ENCODE measurements at places on chromosomes 7 and 10.

GRCh38 chr10:104252368-104252767, 2.3 kb upstream of the GSTO1 start:
- no peak for DNase-seq

DNA sequence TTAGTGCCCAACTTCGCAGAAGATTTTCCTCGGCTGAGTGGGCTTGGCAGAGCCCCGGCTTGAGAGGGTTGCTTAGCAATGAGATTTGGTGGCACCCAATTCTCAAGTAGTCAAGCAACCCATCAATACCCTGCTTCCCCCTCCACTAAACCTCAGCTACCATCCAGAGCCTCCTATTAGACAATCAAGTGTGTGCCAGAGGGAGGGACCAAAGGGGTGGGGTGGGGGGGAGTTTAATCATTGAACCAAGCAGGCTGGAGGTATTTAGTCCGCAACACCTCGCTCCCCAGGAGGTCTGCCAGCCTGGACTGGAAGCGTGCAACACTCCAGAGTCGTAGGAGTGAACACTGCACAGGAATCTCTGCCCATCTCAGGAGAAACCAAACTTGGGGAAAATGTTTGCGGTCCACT, at the start of gene HKDC1:
HKDC1 (plus strand) TSS at position 292 of the 411 bp plus-strand sequence; CDS start at position 396, 104 bp downstream.
- DNase-seq, result no peak

- DNase-seq, result no peak
Observed at GRCh38 chr7:40827222-40828085, 692.6 kb downstream of the SUGCT start.

DNA sequence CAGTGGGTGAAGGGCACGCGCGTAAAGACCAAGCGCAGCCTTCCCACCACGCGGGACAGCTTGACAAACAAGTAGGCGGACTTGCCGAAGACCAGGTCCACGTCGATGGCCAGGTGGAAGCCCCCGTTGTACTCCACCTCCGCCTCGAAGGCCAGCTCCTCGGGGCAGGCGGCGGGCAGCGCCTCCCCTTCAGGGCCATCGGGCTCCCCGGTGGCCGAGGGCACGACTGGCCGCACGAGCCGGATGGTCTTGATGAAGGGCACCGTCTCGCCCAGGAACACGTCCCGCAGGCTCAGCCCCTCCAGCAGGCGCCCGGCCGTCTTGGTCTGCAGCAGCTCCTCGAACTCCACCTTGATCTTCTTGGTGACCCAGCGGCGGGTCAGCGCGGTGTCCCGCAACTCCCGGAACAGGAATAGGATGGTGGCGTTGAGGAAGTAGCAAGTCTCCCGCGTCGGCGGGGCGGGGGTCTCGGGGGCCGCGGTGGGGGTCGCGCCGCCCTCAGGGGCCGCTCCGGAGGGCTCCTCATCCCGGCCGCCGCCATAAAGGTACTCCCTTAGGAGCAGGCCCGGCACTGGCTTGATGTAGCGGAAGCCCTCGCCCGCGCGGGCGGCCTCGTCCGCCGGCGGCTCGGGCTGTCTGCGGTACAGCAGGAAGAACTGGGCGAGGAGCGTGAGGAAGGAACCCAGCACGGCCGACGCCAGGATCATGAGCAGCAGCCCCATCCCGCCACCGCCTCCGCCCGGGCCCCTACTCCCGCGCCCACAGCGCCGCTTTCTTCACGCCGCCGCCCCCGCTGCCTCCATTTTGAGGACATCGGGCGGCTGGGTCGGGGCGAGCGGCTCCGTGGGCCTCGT, 507 bp downstream of the PDZD8 start:
- peak; percentile 5 for DNase-seq

DNA sequence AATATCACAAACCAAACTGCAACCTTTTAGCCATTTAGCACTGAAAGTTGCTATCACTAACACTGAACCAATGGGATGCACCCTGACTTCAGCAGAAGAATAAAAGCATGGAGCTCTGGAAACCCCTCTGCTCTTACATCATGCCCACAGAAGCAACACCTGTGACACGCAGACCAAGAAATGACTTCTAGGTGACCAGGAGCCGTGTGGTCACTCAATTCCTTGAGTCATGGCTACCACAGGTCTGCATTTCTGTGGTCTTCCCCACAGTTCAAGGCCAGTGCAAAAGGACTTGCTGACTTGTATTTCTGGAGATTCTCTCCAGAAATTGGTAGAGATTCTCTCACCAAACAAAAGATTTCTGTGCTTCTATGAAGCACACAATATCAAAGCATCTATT, 38.3 kb downstream of the NRCAM start:
- no peak for DNase-seq

GRCh38 chr10:32084185-32084851, 28.1 kb upstream of the KIF5B start:
- DNase-seq, result no peak

- DNase-seq, result no peak
Observed at GRCh38 chr7:131354390-131354789, 26.7 kb downstream of the MKLN1 start.

DNA sequence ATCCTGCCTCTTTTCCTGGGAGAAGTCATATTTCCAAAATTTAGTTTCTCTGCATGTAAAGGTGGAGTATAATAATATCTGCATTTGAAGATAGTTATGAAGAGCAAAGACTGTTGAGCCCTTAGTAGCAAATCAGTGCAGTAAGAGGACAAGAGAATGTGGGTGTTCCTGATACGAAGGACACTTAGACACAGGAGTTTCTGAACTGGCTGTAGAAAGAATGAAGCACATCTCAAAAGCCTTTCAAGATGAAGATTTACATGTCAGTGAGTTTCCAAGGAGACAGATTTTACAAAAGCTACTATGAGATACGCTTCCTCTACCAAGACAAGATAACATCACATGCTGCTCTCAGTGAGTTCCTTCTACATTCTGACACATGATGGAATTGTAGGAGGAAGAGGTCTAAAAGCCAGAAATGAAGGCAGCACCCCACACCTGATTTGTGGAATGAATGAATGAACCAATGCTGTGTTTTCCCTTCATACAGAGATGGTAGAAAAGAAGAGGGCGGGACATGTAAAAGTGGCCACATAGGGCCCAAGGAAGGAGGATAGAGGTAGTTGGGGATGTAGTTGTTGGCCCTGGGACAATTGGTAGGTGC, 173.6 kb upstream of the PDE1C start:
- no peak for DNase-seq

- DNase-seq, result no peak
Observed at GRCh38 chr7:104857458-104858425, 156.3 kb upstream of the KMT2E start.

- no peak for DNase-seq
Observed at GRCh38 chr7:55191926-55192692, 173.0 kb upstream of the LANCL2 start.

- no peak for DNase-seq
Observed at GRCh38 chr7:1022801-1023465, 21.4 kb upstream of the GPR146 start.

GRCh38 chr7:35725280-35725680, 30.3 kb upstream of the HERPUD2 start:
- peak; percentile 63 for DNase-seq

DNA sequence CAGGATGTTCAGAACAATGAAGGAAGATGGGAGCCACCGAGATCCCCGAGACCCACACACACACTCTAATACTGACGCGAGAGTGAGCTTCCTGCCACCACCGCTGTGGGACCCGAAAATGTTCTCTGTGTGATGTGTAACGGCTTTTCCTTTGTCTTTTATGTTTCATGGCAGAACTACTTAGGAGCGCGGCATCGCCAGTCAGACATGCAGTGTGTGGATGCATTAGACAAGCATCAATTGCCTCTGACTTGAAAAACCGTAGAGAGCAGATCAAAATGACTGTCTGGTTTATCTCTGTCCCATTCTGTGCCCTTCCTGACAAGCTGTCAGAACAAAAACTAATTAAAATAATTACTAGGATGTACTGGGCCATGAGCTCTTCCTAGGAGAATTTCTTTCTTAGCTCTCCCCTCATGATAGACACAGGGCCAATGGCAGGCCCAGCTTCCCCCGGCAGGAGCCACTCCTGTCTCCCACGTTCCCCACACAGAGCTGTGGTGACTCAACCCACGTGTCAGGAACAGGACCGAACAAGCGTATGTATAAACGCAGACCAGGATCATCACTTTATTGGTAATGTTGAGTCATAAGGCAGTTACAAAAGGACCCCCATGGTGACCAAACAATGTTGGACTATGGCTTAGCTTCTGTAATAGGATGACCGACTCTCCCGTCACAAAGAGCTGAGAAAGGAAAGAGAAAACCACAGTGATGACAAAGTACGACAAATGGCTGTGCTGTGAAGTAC, 705.0 kb downstream of the PARD3 start:
- DNase-seq, result no peak

DNA sequence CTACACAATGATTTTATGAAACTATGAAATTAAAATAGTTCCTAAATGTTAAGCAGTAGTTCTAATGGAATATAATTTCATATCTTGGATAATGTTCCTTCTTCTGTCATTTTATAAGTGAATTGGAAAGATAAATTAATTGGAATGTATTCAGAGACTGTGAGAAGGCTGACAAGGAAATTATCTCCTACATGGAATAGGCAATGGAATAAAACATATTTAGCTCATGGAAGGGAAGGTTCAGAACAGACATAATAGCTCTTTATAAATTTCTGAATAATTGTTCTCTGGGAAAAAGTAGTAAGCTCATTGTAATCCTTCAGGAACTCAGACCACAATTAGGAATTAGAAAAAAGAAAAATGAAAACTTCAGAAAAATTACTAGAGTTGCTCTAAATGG, 1172.3 kb upstream of the SORCS1 start:
- no peak for DNase-seq

DNA sequence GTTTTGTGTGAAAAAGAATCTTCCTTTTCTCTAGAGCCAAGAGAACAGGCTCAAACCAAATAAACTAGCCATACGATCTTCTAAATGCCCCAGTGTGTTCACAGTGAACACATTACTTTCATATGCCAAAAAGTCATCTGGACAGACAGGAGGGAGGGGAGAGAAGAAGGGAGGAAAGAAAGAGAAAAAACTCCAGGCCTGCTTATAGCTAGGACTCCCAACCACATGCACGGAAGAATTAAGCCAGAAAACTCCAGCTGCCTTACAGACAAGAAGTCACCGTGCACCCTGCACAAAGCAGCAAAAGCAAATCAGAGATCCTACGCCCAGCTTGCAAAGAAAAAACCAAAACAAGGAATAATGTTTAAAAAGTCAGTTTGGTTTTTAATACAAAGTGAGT, 34.3 kb downstream of the SNX8 start:
- no peak for DNase-seq

GRCh38 chr10:63829573-63830149, 308.5 kb downstream of the REEP3 start:
- no peak for DNase-seq

DNA sequence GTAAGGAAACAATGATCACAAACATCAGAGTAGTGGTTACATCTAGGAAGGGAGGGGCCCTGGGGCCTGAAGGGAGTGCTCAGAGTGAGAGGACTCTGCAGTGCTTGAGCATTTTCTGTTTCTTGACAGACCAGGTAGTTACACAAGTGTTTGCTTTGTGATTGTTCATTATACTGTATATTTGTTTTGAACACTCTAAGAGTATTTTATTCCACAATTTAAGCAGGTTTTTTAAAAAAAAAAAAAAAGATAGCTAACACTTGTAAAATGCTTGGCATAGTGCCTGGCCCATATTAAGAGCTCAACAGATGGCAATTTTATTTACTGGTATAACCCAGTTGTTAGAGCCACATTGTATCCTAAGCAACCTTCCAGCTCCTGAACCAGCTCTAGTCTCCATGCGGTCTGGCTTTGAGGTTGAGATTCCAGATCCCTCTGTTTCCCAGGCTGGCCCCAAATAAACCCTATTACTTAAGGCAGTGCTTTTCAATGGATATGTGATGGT, 20.1 kb upstream of the ATXN7L1 start:
- no peak for DNase-seq

DNA sequence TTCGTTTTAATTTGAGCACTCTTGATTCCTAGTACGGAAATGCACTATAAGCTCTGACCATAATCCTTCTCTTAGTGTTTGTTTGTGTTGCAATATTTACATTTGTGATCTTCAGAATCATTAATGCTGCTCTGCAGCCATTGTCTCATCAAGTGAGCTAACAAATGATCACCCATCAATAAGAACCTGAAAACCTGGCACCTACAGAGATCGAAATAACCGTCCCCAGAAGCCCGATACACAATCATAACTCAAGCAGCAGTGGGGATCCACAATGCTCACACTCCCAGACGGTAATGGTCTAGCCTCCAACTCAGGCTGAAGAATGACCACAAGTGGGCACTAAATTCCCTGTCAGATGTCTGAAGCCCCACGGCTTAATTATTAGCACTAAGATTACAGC, 156.0 kb upstream of the NFE2L3 start:
- no peak for DNase-seq

DNA sequence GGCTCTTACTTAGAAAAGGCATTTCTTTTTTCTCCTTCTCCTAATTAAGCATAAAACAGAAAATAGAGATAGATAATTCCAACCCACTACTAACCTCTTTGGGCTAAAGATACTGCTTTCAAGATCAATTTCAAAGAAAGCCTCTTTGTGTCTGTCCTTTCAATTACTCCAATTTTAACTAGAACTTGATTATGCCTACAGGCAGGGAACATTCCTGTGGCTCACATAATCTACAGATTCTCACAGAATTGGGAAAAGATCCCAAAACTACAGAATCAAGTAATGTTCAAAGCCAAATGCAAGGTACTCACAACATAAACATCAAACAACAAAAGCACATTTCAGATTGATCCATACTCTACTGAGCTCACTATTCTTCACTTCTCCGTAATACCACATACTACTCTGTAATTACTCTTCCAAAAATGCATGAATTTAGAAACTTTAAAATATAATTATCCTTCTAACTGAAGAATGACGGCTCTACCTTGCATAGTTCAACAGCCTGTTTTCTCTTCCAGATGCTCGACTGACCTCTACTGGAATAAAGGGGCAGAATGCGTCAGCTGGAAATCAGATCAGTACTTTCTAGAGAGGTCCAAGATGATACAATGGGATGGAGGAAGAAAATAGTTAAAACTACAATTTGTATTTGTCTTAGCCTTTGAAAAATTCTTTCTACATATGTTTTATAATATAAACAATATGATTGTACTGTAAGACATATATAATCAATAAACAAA, 3.9 kb downstream of the MTERF1 start:
- no peak for DNase-seq
